NCI-H510A (cell line): ENCODE measurements at places on chromosomes 6 and 20.

DNA sequence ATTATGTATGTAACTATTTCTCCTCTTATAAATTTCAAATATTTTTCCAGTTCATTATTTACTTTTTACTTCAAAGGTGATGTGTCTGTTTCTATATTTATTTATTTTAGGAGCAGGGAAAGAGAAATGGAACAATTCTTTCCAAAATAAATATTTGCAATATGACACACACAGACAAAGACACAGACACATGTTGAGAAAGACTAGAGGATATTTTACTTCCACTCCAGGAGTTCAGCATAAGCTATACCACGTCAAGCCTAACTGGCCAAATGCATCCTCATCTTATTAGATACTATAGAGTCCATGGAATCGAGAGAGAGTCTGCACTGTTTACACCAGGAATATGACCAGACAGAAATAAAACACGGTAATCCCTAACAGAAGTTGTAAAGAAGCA lies 13.3 kb downstream of the RALGAPA2 start:
- no peak for DNase-seq

- DNase-seq: no peak
These were observed 7.0 kb upstream of the DSTN start for GRCh38 chr20:17562804-17563305.

- no peak for DNase-seq
These were observed 142.5 kb downstream of the PREX1 start for GRCh38 chr20:48685300-48685699.

- DNase-seq: no peak
These were observed 801.2 kb upstream of the FLRT3 start for GRCh38 chr20:15138548-15139126.

DNA sequence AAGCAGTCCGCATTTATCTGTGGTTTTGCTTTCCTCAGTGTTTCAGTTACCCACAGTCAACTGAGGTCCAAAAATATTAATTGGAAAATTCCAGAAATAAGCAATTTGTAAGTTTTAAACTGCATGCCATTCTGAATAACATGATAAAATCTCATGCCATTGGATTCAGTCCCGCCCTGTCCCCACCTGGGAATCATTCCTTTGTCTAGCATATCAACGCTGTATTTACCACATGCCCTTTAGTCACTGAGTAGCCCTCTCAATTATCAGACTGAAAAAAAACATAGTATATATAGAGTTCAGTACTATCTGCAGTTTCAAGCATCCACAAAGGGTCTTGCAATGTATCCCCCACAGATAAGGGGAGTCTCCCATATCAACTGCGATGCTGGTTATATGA lies 17.1 kb downstream of the RANBP9 start:
- no peak for DNase-seq

DNA sequence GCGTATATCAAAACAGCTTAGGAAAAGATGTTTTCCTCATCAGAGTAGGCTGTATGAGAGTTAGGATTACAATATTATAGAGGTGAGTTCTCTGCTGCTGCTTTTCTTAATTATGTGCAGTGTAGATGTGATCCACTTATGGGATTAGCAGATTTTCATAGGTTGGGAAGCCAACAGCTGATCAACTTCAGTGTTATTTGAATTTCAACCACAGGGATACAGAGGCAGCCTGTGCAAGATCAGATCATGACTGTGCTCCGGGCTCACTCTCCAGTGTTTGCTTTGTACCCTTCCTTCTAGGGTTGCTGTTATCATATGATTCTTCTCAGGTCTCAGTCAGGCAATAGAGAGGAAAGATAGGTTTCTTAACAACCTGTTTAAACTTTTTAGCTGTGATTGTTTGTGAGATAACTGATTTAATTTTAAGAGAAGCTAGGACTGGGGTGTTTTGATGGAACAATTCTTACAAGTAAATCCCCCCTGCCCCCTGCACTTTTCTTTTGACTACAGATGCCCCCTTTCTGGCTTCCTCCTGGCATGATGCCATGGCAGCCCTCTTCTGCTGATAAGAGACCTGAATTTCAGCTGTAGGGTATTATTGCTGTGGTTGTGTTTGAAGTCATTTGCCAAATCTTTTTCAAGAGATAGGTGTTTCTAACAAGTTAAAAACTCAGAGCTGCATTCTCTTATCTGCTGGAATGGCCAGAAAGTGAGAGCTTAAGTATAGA lies 8.5 kb downstream of the RNF8 start:
- no peak for DNase-seq

- DNase-seq: no peak
These were observed 17.6 kb upstream of the FUCA2 start for GRCh38 chr6:143529095-143529494.

- no peak for DNase-seq
These were observed 494.7 kb upstream of the MAP3K7 start for GRCh38 chr6:91081452-91082067.

DNA sequence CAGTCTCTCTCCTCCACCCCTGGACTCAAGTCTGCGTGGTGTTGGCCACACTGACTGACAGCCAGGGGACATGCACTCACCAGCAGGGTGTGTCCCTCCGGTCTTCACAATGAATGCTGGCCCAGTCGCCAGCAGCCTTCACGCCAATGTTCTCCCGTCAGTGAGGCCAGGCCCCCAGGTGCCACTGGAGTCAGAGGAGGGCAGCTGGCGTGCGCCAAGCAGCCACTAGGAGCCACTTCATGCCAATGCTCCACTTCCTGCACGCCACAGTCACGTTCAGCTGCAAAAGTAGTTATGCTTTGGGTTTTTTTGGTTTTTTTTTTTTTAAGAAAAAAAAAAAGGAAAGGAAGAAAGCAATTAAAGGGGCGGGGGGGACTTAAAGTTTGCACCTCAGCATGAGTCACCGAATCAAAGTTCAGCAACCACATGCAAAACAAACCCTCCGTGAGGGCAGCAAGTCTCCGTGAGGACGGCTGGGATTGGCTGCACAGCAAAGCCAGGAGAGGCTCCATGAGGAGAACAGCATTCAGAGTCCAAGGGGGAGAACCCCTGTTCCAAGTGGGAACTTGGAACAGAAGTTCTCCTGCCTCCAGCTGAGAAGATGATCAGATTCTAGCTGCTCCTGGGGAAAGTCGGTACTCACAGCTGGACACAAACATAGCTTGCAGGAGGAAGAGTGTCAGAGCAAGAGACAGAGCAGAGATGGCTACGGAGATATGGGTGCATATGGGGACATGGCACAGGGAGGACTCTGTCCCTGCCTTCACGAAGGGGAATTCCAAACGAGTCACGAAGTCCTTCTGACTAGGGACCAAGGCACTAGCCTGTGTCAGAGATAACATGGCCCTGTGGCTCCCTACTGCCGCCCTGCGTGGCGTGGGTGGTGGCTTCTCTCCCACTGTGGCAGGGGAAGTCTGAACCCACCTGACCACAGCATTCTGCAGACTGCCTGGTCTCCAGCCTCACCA lies at the start of gene ZC3H12D:
ZC3H12D (minus strand) TSS at position 282 of the 968 bp plus-strand sequence. CDS start 10,471 bp downstream, outside the sequence.
- no peak for DNase-seq

GRCh38 chr20:49631856-49632418 lies 64.0 kb upstream of the PTGIS start:
- no peak for DNase-seq

DNA sequence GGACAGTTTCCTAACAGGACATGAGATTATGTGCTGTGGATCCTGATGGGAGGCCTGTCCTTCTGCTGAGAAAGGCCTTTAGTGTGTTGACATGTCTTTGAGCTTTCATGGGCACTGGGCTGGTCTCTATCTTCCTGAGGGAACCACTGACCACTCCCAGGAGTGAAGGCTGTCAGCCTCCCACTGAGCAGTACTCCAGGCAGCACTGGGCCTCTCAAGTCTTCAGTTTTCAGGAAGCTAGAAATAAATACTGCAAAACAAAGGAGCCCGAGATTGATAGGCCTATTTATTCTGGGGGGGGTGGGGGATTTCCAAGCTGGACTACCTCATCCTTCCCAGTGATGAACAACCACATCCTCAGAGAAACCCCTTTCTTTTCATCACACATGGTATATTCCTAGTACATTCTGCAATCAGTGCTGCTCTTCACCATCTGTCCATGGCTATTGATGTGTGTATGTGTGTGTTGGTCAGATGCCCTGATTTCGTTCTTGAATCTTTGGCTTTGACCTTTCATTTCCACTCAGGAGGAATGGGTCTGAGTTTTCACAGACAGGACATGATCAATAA lies 180.9 kb upstream of the SPTLC3 start:
- peak; percentile 36 for DNase-seq
